Stimulated activated CD4-positive, alpha-beta T cell treated with anti-CD3 and anti-CD28 coated beads, Interleukin-1b, Interleukin-23, amount 100 ng/mL, for 24 hours (primary cell): ENCODE measurements at places on chromosomes 12 and 14.

DNA sequence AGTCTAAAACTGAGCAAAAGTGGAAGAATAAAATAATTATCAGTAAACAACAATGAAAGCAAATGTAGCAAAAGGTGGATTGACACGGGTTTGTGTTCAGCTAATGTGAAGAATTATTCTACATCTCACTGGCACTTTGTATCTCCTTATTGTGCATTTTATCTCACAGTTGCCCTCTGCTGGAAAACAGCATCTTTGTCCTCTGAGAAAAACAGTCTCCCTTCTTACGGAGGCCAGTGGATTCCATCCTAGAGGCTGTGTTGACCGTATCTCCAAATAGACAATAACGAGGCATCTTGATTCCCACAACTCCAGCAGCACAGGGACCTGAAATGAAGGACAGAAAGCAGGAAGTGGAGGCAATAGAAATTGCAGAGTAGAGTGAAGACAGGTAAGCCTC lies 51.3 kb upstream of the PLBD1 start:
- no peak for DNase-seq

- no peak for DNase-seq
These were observed 163.5 kb upstream of the EEA1 start for GRCh38 chr12:93092649-93092945.

GRCh38 chr12:116323406-116324386 lies 46.2 kb upstream of the MED13L start:
- no peak for DNase-seq

DNA sequence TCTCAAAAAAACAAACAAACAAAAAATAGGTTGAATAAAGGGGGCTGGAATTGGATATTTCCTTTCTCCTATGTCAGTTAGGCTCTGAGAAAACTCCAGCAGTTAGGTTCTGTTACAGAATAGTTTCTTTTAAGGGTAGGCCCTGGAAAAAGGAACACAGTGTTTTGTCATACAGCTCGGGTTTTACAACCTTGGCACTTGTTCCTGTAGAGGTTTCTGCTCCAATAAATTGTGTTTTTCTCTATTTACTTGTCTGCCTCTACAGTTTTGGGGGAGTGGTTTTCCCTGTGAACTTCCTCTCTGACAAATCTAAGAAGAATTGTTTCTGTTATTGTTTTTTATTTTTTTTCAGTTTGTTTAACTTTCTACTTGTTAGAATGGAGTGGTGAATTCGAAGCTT lies 167.6 kb downstream of the ACSS3 start:
- no peak for DNase-seq

DNA sequence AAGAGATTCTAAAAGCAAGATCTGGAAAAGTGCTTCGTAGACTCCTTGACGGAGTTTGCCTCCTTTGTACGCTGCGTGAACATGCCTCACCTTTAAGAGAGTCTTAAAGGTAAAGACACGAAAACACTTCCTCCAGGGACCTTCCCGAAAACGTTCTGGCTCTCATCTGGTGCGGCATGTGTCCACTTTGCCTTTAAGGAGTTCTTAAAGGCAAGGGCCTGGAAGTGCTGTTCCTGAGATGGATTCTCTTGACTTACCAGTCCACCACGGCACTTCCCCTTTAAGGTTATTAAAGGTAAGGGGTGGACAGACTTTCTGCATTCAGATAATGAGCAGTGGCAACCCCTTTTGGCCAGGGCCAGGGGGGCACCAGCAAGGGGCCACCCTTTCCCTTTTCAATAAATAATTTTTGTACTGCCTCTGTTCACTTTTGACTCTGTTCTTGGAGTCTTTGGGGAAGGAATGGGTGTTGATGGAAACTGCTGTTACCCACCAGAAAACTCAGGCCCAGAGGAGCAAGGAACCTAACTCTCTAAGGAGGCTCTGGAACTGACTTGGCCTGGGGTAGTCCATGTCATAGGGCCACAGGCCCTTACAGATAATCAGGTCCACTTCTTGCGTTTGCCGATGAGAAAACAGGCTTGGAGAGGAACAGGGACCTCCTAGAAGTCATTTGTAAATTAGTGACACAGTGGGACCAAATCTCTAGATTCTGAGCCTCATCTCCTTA lies 4.4 kb downstream of the REM2 start:
- no peak for DNase-seq

DNA sequence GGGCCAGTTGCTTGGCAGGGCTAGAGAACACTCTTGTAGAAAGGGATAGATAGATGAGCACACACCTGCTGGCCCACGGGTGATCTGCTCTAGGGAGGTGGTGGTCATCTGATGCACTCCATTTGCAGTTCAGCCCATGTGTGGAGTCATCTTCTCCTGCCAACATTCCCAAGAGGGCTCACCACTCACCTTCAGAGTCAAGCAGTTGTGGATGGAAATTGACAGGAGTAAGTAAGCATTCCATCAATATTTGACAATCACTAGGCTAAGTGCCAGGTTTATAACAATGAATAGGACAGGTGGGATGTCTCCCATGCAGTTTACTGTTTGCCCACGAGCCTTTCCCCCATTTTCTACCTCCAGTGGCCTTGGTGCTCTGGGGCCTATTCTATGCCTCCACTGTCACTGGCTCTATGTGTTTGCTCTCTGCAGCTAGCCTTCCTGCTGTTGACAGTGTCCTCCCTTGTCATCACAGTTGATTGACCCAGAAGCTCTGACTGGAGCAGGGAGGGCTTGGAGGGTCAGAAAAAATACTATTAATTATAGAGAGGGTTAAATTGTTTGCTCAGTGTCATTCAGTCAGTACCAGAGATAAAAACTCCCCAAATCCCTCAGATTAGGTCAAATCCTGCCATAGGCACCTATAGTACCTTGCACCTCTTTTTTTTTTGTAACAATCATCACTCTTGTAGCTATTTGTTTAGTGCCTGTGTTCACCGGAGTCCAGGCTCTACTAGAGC lies 134.6 kb upstream of the PZP start:
- no peak for DNase-seq

- no peak for DNase-seq
These were observed 145.9 kb downstream of the ALX1 start for GRCh38 chr12:85425926-85426325.
